ENCODE measurements at places on chromosomes 4 and X. TPM values are rescaled to one million over a fixed set of nuclear protein-coding genes. Genes with fewer than 3 reads are reported as not detected.

Gene HNRNPD
- 221 TPM for total RNA-seq

Gene CXCL9
- total RNA-seq = not detected

Gene RRH
- not detected for total RNA-seq

Gene AMTN
- total RNA-seq = not detected

Gene ITIH6
- total RNA-seq = not detected

Gene USP51
- total RNA-seq = not detected

Gene ARMCX2
- 5.2 TPM for total RNA-seq

Gene NPY2R
- not detected for total RNA-seq

Gene RIBC1
- total RNA-seq = 2.2 TPM

Gene IGBP1
- 71.9 TPM for total RNA-seq

Gene DGKK
- not detected for total RNA-seq

Gene ATOH1
- not detected for total RNA-seq

Gene TCEAL6
- not detected for total RNA-seq

Gene FTSJ1
- 35.7 TPM for total RNA-seq

Gene ZNF732
- total RNA-seq = not detected

Gene TAF7L
- 0.24 TPM for total RNA-seq

Gene CLCN4
- total RNA-seq = 3.1 TPM

Gene GPR82
- not detected for total RNA-seq

Gene SLC7A11
- total RNA-seq = 187 TPM

Gene MAML3
- total RNA-seq = 15.2 TPM

Gene SULT1E1
- not detected for total RNA-seq

Data from PC-9 (cell line).